GM12878 (cell line): ENCODE measurements at places on chromosomes 2 and 18.

DNA sequence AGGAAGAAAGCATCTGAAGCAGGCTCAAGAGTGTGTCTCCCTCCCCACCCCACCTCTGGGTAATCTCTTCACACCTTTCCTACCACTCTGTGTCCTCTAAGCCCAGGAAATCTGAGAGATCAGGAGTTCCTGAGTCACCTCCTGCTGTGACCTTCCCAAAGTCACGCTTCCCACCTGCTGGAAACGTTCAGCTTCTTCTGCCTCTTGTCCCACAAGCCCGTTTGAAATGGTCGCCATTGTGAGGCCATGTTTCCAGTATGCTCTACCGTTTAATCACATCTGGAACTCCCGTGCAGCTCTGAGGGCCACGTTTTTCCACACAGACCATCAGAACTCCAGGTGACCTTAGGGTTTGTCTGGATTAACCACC lies 25.9 kb downstream of the GREB1 start:
- DNase-seq = no peak

DNA sequence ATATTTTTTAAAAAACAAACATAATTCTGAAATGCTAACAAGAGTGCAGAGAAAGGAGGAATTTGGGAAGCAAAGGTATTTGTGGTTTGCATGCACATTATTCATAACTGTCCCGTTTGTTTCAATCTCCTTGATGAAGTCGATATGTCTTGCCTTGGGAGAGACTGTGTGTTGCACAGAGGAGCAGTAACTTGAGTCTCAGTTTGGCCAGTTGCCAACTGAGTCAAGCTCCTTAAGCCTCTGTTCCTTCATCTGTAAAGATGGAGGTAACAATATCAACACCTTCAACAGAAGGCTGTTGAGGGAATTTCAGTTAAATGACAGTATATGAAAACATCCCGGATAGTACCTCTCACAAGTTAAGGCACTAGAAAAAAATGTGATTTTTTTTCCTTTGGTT lies 226.2 kb downstream of the ASXL3 start:
- no peak for DNase-seq

DNA sequence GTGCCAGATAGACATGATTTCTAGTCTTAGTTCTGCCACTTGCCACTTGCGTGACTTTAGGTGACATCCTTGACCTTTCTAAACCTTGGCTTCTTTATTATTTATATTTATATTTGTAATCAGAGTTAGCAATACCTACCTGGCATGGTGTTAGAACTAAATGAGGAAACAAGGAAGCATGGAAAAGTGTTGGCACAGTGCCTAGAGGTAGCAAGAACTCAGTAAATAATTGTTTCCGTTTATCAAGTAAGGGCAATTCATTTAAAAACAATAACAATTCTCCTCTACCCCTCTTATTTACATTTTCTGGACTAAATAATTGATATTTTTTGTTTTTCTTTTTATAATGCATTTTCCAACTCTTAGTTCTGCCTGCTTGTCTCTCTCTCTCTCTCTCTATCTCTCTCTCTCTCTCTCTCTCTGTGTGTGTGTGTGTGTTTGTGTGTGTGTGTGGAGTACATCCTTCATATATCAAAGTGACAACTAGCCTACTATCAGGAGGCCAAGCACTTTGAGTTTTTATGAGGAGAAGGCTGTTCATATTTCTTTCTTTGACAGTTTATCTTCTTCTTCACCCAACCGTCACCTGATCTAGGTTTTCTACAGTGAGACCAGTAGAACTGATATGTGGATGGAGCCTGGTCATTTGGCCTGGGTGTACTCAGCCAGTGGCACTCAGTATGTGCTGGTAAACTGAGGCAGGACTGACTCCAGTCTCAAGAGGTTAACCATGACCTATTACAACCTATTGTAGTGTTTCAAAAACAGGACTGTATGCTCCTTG lies 134.5 kb downstream of the LRRTM1 start:
- no peak for DNase-seq

- no peak for DNase-seq
Observed at GRCh38 chr2:31903109-31903780, 107.6 kb downstream of the MEMO1 start.

DNA sequence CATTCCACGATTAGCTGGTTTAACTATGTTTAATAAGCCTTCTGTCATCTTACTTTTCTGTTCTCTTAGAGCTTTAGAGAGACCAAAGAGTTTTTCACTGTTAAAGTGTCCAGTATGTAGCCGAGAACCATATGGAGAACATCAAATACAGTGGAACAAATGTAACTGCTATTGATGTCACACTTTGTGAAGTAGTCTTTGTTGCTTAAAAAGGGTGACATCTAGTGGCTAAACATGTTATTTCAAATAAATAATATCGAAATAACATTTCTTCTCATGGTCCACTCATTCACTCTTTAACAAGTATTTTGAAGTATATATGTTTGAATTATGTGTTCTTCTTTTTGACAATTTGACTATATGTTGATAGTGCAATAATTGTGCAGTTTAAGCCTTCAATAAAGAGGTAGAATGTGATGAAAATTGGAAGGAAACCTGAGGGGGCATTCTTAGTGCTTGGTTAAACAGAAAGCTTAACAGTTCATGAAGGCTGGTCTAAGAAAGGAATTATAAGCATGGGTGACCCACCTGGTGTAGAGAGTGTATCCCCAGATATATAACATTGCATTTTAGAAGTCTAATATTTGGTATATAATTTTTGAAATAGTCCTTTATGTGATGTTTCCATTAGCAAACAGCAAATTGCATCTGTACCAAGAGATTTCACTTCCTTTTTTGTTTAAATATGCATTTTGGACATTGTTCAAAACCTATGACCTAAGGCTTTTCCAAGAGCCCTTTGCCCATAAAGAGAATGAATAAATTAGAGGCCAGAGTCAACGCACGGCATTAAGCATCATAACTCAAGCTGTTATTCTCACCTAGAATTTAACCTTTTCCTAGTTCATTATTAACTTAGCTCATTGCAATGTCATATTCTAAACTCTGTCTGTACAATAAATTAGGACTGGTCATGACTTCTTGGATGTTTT lies 112.1 kb downstream of the KYNU start:
- DNase-seq = no peak

GRCh38 chr18:67896451-67896850 lies 379.9 kb upstream of the DSEL start:
- DNase-seq = no peak

- DNase-seq = no peak
Observed at GRCh38 chr2:66569321-66569851, 134.5 kb downstream of the MEIS1 start.

- no peak for DNase-seq
Observed at GRCh38 chr2:129203331-129203730, 776.1 kb upstream of the RAB6C start.

DNA sequence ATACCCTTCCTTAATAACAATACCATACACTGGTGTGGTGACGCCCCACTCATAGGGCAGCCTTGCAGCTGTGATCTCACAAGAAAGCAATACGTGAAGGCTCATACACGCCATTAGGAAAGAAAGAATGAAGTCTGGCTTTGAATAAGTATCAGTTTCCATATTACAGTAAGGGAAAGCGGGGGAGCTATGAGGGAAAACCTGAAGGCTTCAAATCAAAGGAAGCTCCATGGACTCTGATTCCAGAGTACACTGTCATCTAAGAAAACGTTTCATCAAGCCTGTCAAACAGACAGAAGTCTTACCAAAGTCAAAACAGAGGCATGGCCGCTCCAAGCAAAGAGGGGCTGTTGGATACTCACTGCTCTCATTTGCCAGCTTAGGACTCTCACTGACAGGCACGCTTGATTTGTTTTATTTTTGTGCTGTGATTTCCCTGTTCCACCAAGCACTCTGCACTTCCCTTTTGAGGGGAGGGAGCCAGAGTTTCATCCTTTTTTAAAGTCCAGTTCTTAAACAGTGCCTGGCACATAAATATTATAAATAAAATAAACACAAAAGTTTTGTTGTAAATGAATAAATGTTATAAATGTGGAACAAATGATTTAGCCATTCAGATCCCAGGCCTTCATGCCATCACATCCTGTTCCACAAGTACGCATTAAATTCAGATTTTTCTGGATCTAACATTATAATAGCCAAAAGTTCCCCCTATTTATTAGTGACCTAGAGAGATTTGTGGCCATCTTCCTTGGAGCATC lies 221.2 kb downstream of the PIEZO2 start:
- DNase-seq = peak; percentile 72

- no peak for DNase-seq
Observed at GRCh38 chr2:225738735-225739134, 339.2 kb downstream of the NYAP2 start.

DNA sequence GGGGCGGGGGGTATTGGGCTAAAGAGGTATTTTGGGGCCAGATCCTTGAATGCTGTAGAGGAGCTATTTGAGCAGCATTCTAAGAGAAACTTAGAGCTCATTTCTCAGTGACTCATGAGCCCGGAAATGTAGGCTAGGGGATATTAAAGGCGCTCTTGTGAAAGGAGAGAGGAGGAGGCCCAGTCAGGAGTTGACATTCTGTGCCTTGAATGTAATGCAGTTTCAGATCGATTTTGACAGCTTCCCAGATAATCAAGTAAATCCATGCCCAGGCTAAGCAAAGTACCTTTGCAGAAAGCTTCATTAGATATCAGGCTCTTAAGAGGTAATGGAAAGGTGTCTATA lies 1.5 kb downstream of the CAB39 start:
- DNase-seq = no peak

DNA sequence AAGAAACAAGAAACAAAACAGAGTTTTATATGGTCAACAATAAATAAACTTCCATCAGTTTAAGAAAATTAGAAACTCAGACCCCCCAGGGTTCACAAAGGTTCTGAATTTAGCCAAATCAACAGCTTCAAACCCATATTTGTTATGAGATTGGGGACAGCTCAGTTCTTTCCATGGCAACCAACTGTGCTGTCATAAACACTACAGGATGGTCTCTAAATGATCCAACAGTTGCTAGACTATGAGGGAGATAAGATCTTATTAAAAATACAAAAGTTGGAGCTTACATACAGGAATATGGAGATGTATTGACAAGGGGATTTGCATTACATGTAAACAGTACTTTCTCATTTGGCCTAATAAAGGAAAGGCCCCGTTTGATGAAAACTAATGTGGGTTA lies 154.6 kb upstream of the CTAGE1 start:
- no peak for DNase-seq

DNA sequence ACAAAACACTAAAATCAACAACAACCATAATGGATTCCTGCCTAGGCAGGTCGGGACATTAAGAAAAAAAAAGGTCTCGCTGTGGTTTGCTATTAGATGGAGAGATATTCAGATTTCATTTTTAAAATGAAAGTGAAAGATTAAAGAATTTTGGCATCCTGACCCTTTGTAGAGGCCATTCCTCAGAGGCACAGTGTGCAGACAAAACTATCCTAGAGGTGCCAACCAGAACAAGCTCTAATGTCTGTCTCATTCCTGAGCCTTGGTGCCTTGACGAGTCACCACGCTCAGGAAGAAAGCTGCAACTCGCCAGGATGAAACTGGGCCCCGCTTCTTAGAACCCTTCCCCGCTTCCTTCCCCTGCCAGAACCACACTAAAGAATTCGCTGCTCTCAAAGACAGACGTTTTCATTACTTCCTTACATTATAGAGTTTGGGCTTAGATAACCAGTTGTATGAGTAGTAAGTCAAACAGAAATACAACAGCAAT lies 156.0 kb downstream of the TGIF1 start:
- DNase-seq = no peak

DNA sequence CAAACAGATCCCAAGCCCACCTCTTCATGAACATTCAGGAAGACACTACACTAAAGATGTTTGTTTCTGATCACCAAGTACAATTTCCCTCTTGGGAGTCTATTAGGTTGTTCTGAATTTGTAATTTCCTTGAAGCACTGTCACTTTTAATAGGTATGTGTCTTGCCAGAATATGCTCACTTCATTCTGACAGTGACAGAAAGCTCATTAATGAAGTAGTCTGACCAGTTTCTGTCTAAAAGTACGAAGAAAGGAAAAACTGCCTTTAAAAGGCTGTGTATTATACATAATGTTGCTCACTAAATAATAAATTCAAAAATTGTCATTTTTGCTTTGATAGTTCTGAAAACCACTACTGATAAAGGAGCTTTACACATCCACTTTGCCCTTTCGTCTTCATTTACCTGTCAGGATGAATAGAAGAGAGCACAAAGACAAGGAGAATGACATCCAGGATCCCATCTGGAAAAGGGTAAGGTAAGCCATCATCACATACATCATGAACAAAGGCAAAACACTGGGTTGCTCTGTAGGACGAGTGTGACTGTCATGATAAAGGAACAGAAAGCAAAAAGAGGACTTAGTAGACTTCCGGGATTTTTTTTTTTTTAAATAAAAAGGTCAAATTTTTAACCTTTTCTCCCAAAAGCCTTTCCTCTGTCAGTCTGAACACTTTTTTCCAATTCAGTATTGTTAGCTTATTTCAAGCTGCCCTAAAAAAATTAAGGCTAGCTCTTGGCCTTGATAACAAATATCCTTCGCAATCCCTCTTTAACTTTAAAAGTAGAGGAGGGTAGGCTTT lies 103.4 kb downstream of the METTL8 start:
- no peak for DNase-seq

- no peak for DNase-seq
Observed at GRCh38 chr2:239585422-239585821, 184.6 kb upstream of the HDAC4 start.

DNA sequence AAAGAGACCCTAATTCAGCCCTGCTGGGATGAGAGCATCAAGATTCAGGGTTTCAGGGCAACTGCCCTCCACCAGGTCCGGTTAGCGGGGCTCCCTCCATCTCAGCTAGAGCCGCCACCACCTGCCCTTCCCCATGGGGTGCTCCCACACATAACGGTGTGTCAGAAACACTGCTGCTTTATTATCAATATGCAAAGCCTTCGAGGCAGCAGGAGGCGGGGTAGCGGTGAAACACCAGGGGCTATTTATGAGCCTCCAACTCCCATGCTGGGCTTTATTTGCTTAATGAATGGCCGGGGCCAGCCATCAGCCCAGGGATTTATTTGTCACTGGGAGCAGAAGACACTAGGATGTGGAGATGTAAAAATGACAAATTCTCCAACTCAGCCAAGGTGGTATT lies 109.8 kb downstream of the GALNT14 start:
- no peak for DNase-seq

- DNase-seq = no peak
Observed at GRCh38 chr2:20471902-20472559, 25.2 kb downstream of the RHOB start.

GRCh38 chr2:215432759-215433594 lies 2.9 kb downstream of the FN1 start:
- no peak for DNase-seq

GRCh38 chr2:207206011-207206410 lies 40.3 kb upstream of the KLF7 start:
- DNase-seq = no peak
